Cortex of kidney (tissue), 1 donor: ENCODE measurements at places on chromosomes 7 and 10.

DNA sequence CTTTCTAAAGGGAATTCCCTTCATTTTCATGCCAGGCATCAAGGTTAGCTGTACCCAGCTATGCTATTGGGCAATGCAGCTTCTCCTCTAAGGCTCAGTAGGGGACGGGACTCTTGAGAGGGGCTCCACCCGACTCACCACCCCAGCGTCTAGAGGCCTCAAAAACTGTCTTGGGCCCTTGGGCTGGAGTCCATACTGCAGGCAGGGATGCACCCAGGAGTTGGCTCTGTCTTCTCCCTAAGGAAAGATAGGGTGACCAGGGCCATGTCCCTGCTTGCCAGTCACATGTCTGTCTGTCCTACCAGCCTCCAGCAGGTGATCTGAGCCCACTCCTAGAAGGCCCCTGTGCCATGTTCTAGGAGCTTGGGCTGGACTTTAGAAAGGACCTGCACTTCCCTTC is 1.2 kb downstream of the OPN4 start:
- DNase-seq: no peak

- DNase-seq: no peak
Observed at GRCh38 chr10:38147686-38148085, 53.5 kb downstream of the ZNF37A start.

DNA sequence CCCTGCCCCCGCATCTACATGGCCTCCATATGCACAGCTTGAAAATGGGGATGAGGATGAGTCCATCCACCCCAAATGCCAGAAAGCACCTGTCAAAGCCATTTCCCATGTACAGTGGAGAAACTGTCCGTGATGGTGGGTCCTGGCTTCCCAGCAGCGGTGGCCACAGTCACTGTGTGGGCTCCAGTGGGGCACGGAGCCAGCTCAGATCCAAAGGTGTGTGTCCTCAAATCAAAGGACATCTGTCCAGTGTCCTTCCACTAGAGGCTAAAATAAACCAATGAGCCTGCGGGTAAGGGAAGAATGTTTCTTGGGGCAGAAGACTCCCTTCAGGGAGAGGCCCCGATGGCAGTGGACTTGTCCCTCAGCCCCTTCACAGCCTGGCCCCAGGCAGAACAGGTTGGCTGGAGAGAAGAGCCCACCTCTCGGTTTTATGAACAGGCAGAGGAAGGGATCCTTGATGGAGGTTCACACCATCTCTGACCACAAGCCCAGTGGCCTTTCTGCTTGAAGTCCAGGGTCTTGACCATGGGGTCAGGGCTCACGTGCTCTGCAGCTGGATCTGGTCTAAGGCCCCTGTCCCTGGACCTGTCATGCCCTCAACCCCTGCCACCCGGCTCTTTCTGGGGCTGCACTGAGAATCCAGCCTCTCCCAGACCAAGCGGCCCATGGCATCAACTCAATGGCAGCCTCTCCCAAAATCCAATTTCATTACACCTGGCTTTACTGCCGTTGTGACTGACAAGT is 106.9 kb downstream of the TCERG1L start:
- no peak for DNase-seq

GRCh38 chr7:75842836-75843446 is 29.3 kb upstream of the CCL24 start:
- no peak for DNase-seq
